ENCODE measurements at places on chromosomes 12 and 14.

- no peak for DNase-seq
Observed at GRCh38 chr12:20189767-20190166, 178.6 kb upstream of the PDE3A start.

GRCh38 chr12:1474041-1474573 lies 120.3 kb downstream of the FBXL14 start:
- peak; percentile 15 for DNase-seq

- DNase-seq, result no peak
Observed at GRCh38 chr12:116137318-116137717, 140.2 kb downstream of the MED13L start.

- peak; percentile 58 for DNase-seq
Observed at GRCh38 chr12:63955831-63956666, 111.5 kb downstream of the SRGAP1 start.

- no peak for DNase-seq
Observed at GRCh38 chr12:53750812-53751335, 905 bp downstream of the CISTR start.

DNA sequence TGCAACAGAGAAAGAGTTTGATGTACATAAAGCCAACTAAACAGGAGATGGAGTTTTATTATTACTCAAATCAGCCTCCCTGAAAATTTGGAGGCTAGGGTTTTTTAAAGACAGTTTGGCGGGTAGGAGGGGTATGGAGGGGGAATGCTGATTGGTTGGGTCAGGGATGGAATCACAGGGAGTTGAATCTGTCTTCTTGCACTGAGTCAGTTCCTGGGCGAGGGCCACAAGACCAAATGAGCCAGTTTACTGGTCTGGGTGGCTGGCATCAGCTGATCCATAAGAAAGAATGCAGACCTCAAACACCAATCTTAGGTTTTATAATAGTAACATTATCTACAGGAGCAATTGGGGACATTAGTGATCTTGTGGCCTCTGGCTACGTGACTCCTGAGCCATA lies 64.9 kb downstream of the RIN3 start:
- DNase-seq, result no peak

- no peak for DNase-seq
Observed at GRCh38 chr12:85741046-85741445, 95.2 kb downstream of the RASSF9 start.

DNA sequence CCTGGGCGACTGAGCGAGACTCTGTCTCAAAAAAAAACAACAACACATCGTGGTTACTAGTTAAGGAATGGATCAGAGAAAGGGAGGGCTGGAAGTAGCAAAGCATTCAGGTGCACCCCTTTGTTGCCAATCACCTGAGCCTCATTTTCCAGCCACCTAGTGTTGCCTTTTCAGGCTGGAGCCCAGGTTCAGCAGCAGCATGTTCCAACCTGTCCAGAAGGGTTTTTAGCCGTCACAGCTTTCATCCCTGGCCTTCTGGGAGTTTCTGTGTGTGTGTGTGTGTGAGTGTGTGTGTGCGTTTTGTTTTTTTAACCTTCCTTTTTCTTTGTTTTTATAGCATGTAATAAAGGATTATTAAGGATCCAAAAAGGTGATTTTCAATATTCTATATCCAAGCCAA lies 121.1 kb upstream of the ATF1 start:
- DNase-seq, result no peak

DNA sequence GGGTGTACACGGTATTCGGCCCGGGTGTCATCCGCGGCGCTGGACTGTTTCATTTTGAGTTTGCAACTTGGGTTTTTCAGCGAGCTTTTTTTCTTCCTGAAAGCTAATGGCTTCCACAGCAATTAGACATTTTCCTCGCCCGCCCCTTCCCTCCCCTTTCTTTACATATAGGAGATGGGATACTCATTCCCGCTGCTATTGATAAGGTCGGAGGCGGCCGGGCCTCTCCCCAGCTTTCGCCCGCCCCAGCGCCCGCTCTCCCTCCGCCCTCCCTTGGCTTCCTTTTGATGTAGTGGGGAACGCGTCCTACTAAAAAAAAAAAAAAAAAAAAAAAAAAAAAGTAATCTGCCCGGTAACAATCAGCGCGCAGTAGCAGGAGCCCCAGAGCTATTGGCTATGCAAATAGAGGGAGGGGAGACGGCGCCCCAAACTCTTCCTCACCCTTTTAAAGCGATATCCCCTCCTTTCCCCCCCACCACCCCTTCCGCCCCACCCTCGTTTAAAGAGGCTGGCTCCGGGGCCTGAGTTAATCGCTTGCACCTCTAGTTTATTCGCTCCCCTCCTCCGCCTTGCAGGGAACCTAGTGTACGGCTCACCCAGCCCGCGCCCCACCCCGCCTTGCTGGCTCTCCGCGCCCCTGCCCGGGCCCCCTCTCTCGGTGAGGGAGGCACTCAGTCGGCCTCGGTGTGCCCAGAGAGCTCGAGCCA lies 1.7 kb upstream of the CCND2 start:
- DNase-seq, result peak; percentile 43

DNA sequence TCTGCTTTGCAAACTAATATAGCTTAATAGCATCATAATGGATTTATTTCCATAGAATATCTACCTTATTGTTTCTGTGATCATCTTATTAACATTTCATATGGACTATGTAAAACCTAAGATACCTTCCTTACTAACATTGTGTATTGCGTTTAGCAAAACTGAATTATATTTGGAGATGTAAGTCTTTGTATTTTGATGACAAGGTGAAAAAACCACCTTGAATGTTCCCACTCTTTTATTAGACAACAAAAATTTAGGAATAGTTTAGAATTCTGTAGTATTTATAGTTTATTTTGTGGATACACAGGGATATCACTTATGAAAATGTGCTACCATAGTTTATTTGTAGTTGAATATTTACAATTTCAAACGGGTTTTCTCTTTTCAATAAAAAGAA lies 32.0 kb downstream of the RASSF8 start:
- no peak for DNase-seq

GRCh38 chr14:21528381-21529348 lies 2.5 kb upstream of the SALL2 start:
- no peak for DNase-seq

- peak; percentile 42 for DNase-seq
Observed at GRCh38 chr12:103771466-103771865, 69.6 kb downstream of the NT5DC3 start.

DNA sequence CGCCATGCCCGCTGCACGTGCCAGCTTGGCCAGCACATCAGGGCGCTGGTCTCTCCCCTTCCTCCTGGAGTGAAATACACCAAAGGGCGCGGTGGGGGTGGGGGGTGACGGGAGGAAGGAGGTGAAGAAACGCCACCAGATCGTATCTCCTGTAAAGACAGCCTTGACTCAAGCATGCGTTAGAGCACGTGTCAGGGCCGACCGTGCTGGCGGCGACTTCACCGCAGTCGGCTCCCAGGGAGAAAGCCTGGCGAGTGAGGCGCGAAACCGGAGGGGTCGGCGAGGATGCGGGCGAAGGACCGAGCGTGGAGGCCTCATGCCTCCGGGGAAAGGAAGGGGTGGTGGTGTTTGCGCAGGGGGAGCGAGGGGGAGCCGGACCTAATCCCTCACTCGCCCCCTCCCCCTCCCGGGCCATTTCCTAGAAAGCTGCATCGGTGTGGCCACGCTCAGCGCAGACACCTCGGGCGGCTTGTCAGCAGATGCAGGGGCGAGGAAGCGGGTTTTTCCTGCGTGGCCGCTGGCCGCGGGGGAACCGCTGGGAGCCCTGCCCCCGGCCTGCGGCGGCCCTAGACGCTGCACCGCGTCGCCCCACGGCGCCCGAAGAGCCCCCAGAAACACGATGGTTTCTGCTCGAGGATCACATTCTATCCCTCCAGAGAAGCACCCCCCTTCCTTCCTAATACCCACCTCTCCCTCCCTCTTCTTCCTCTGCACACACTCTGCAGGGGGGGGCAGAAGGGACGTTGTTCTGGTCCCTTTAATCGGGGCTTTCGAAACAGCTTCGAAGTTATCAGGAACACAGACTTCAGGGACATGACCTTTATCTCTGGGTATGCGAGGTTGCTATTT lies 914 bp upstream of the CCND2 start:
- DNase-seq, result peak; percentile 35

GRCh38 chr12:128791395-128792322 lies 32.1 kb downstream of the SLC15A4 start:
- no peak for DNase-seq

DNA sequence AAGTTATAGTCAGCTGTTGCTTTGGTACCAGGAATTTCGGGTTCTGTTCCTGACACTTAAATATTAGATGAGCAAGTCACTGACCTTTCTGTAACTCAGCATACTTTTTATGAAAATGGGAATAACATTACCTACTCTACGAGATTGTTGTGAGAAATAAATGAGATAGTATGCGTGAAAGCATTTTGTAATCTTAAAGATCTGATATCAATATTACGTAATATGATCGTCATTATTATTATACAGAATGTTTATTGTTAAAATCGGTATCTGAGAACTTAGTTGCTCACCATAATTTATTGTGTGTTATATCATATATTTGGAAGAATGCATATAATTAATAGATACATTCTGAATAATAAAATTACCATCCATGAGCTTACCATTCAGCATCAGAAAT lies 6.1 kb upstream of the NECAP1 start:
- DNase-seq, result no peak

DNA sequence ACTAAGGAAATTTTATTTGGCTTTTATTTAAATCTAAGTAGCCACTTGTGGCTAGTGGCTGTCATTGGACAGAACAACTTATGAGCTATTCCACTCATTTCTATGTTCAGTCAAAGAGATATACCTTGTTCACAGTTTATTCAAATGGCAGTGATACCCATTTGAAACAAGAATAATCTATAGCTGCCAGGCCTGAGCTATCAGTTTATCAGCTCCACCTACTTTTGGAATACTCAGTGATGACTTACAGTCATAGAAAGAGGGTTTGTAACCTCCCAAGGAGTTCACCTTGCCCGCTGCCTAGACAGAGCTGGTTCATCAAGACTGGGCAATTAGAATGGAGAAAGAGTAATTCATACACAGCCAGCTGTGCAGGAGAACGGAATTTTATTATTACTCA lies 4.5 kb upstream of the ABHD4 start:
- DNase-seq, result no peak

GRCh38 chr12:51622564-51622963 lies 31.5 kb downstream of the SCN8A start:
- DNase-seq, result no peak

- DNase-seq, result no peak
Observed at GRCh38 chr14:26124896-26125438, 472.9 kb downstream of the NOVA1 start.

- DNase-seq, result no peak
Observed at GRCh38 chr12:3473844-3474243, 17.2 kb upstream of the PRMT8 start.

GRCh38 chr14:69170839-69171238 lies 17.9 kb upstream of the DCAF5 start:
- DNase-seq, result no peak

DNA sequence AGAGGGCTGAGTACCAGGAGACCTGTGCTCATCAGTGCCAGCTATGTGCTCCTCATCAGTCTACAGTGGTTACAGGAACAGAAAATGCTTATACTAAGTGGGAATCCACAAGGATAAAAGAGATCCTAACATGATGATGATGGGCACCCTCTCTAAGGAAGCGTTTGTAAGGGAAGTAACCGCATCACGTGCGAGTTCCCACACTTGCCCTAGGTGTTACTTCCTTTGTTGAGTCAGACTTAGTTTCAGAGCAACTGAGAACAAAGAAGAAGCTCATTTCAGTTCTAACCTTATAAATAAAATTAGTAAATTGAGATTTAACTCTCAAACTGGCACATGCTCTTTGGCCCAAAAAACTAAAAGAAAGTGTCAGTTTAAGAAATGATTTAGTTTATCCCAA lies 956.4 kb upstream of the TMEM132C start:
- no peak for DNase-seq

DNA sequence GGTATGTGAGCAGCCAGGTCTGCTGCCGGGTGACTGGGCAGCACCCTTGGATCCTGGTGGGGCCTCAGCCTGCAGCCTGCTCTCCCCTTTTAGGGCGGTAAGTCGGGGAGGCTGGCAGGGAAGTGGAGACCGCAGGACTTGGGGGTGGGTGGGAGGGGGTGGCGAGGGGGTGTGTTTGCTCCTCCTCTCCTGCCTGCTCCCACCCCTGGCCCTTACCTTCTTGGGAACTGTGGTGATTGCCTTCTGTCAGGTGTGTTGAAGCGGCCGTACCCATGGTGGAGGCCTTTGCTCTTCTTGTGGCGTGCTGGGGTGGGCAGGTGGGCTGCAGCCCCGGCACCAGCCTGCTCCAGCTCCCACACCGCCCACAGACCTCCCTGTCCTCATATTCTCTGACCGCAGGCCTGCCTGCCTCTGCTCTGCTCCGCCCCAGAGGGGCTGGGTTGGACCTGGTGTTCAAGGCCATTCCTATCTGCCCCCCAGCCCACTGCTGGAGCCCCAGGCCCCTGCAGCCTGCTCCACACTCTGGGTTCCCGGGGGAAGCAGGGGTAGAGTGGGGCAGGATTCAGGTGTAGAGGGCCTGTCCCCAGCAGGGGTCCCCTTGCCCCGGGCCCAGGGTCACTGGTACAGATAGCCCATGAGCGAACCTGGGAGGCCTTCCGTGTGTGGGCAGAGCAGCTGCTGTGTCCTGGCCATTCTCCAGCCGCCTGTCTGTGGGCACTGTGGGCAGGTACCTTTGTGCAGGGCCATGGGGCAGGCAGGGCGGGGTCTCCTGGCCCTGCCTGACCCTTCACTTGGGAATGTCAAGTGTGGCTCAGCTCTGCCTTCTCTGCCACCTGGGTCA lies 5.2 kb downstream of the TEDC1 start:
- DNase-seq, result no peak

- DNase-seq, result no peak
Observed at GRCh38 chr12:93571925-93572711, at the start of gene SOCS2. SOCS2 (plus strand) TSS chr12:93572675; CDS start chr12:93572898, 223 bp downstream.

DNA sequence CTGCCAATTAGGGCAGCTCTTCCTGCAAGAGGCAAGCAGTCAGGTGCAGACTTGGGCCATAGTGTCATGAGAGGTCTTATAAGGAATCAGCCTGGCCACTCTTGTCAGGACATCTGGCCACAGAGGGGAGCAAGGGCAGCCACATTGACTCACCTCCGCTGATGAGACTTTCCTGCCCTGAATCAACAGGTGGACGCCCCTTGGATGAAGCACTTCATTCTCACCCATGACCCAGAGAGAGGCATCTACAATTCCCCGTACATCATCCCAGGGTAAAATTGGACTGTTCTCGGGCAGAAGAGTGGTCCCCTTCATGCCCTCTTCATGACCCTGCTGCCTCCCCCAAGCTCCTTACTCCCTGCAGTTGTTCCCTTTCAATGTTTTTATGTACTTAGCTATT lies 16.9 kb downstream of the DAO start:
- no peak for DNase-seq

DNA sequence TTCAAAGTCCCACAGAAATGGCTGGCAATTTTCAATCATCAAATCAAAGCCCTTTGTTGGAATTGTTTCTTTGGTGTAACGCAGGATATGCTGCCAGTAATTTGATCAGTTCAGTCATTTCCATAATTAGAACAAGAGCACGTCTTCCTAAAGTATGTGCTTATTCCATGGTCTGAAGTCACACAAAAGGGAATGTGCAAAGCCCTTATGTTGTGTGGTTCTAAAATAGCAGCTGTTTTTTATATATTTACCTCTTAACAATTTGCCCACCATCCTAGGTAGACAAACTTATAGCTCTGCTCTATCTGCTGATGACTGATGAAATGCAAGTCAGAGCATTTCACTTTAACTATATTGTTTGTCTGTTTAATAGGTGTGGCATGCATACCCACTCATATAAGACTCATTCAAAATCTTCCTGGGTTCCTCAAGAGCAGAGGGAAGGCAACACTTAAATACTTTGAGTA lies 176.1 kb upstream of the SLC38A2 start:
- no peak for DNase-seq

- DNase-seq, result no peak
Observed at GRCh38 chr12:54390176-54390667, 5.7 kb upstream of the ZNF385A start.
